ENCODE measurements at places on chromosomes 7 and 10.

DNA sequence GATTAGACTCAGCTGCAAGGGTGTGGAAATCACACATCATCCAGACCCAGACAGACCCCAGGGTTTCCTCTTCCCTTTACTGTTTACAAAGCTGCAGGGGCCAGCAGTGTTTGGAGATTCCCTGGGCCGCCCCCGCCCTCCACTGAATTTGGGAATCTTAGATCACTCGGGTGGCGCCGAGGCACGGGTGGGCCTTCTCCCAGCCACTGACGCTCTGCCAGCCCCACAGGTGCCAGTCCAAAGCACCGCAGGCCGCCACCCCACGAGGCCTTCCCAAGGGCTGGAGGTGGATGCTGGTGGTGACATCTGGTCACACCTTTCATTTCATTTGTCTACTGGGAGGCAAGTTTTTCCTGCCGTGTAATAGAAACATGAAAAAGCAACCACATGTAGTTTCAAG lies 439.4 kb upstream of the FOXK1 start:
- DNase-seq, result no peak

GRCh38 chr10:54009672-54010071 lies 791.4 kb downstream of the PCDH15 start:
- DNase-seq, result no peak

GRCh38 chr10:25492040-25492439 lies 317.2 kb downstream of the GPR158 start:
- DNase-seq, result no peak

DNA sequence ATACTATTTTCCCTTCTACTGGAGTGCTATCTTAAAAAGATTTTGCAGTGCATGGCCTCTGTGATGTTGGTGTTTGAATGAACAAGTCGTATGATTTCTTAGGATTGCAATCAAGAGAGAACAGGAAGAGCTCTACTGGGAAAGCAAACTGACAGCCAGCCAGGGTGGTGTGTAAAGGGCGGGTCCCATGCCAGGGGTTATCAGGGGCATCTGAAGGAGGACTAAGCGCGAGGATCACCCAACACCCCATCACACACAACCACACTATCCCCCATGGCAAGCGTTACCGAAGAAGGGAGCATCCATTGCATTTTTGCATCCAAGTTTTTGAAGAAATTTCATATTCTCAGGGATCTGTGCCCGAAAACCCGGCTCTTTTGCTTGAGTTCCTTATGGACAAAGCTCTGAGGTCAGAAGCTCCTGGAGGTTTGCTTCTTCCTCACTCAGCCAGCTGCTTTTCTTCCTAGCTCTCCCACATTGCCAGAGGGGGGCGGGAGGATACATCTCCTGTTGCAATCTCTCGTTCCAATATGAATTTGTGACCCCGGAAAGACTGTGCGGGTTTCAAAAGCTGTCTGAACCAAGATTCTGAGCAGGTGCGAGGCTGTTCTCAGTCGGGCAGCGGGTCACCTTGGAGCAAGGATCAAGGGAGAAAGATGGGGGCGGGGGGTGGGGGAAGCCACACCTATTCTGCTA lies 5.2 kb downstream of the NEUROD6 start:
- no peak for DNase-seq

DNA sequence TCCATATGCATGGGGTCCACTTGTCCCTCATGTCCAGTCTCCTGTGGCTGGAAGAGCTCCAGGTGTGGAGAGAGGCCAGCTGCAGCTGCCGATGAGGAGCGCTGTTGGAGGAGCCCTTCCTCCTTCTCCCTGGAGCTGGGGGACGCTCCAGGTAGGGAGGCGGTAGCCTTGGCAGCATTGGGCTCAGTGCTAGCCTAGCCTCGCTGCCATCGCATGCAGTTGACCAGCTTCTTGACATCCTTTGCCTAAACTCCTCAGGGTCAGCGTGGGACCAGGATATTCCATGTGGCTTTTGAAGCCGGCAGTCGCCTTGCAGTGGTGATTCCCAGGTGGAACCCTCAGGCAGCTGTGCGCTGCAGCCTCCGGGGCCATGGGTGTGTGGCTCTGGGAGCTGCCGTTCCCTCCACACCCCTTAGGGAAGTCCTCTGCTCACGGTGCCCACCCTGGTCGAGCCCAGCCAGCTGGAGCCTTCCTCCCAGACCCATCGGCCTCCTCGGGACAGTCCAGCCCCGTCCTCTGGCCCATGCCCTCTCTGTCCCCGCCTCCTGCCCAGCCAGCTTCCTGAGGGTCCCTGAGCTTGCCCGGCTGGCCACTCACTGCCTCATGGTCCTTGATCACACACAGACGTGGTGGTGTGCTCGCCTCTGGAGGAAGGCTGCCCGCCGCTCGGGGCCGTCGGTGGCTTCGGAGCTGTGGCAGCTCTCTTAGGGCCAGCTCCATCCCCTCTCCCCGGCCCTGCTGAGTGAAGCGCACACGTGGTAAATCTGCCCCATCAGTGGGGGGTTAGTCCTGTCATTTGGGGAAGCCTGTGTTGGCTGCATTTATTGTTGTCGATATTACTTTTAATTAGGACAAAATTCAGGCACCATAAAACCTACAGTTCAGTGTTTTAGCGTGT lies 21.2 kb downstream of the INPP5A start:
- DNase-seq, result no peak

DNA sequence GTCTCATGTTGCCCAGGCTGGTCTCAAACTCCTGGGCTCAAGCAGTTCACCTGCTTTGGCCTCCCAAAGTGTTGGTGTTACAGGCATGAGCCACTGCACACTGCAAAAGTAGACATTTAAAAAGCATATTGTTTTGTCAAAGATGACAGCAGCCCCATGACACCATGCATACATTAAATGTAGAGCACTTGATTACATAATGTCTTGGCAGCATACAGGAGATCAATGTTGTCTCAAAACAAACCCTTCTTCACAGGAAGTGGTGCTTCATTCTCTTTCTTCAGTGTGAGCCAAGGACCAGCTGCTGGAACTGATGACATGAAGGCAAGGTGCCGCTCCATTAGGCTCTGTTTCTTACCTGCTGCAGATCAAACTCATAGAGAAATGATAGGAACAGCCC lies 218.4 kb downstream of the KLF6 start:
- DNase-seq, result no peak

DNA sequence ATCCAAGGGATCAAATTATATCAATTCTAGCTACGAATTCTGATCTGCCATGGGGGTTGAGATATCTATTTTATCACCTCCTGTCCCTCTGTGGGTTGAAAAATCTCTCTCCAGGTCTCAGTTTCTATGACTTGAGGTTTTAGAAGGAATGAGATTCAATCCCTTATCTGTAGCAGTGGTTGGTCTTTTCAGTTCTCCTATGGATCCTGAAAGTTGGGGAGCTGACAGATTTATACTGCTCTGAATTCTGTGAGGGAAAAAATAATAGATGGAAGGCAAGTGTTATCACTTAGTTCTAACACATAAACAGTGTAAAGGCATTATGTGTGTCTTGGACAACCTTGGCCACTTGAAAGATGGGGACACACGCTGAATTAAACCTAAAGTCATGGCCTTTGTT lies 15.8 kb upstream of the FBXW4 start:
- no peak for DNase-seq

DNA sequence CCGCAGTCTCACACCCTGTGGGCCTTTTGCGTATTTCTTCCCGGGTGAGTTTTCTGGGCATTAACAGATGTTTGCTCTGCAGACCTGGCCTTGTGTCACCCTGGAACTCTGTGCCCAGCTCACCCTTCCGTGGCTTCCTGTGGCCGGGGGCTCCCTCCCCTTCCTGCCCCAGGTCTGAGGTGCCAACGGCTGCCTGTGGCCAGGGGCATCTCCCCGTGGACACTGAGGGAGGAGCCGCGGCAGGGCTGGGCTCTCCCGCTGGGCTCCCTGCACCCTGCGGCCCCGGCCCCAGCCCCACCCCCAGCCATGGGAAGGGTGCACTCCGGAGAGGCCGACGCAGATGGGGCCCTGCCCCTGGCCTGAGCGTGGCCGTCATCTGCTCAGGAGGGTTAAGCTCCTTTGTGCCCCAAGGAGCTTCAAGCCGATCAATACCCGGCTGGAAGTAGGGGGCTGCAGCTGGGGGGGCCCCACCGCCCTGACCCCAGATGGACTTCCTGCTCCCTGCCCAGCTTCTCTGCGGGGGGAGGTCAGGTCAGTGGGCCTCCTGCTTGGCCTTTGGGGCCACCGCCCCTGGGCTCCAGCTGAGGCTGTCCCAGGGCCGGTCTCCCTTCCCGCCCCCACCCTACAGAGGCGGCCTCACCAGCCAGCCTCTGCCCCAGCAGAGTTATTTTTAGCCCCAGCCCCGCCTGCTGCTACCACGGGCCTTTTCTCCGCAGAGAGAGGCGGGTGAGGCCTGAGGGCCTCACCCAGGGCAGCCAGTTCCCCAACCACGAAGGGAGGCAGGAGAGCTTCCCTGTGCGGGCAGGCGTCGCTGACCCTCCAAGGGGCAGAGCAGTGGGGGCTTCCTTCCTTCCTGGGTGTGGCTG lies 24.2 kb downstream of the PWWP2B start:
- peak; percentile 32 for DNase-seq

GRCh38 chr7:85125651-85126131 lies 61.2 kb downstream of the SEMA3D start:
- no peak for DNase-seq

- DNase-seq, result no peak
These were observed 14.6 kb downstream of the VOPP1 start for GRCh38 chr7:55557666-55558188.

- DNase-seq, result peak; percentile 88
These were observed 25.5 kb upstream of the CAPZA2 start for GRCh38 chr7:116836911-116837310.

DNA sequence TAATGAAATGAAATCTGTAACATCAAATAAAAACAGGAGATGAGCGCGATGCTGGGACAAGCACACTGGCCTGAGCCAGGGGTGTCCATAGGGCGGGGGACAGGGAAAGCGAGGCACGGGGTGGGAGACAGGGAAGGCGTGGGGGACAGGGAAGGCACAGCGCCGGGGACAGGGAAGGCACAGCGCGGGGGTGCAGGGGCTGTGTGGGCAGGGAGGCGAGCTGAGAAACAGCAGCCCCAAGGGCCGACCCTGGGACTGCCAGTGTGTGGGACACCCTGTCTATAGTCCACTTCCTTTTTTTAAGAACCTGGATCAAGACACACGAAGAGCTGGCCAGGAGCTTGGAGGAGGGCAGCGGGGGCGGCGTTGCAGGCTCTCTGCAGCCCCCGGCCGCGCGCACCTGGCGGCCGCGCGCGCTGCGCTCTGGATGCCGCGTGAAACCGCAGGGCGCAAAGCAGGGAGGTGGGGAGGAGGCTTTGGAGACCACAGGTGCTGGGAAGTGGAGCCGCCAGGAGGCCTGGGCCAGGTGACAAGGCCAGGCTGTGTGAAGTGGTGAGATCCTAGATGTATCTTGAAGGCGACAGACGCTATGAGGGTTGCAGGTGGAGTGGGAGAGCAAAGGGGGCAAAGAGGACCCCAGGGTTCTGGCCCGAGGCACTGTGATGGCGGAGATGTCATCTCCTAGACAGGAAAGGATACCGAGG lies 157.7 kb downstream of the COBL start:
- no peak for DNase-seq

DNA sequence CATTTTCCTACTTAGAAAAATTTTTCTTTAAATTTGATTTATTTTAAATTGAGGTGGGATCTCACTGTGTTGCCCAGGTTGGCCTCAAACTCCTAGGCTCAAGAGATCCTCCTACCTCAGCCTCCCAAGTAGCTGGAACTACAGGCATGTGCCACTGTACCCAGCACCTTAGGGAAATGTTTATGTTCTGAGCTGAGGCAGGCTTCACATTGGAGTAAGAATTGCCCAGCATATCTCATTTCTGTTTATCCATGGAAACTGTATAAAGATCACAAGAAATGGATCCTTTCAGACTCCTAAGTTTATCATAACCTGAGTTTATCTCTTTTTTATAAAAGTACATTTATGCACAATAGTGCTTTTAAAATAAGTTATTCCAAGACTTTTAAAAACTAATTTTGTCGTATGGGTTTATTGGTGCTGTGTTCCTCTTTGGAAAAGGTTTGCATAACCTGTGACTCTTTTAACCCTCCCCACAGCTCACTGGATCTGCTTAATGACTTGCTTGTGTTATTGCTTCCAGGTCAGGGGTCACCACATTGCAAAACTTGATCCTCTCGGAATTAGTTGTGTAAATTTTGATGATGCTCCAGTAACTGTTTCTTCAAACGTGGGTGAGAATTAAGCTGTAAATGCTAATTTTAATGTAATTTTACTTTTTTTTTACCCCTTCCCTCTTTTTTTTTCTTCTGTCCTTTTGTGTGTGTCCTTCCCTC lies 40.7 kb downstream of the OGDH start:
- no peak for DNase-seq

DNA sequence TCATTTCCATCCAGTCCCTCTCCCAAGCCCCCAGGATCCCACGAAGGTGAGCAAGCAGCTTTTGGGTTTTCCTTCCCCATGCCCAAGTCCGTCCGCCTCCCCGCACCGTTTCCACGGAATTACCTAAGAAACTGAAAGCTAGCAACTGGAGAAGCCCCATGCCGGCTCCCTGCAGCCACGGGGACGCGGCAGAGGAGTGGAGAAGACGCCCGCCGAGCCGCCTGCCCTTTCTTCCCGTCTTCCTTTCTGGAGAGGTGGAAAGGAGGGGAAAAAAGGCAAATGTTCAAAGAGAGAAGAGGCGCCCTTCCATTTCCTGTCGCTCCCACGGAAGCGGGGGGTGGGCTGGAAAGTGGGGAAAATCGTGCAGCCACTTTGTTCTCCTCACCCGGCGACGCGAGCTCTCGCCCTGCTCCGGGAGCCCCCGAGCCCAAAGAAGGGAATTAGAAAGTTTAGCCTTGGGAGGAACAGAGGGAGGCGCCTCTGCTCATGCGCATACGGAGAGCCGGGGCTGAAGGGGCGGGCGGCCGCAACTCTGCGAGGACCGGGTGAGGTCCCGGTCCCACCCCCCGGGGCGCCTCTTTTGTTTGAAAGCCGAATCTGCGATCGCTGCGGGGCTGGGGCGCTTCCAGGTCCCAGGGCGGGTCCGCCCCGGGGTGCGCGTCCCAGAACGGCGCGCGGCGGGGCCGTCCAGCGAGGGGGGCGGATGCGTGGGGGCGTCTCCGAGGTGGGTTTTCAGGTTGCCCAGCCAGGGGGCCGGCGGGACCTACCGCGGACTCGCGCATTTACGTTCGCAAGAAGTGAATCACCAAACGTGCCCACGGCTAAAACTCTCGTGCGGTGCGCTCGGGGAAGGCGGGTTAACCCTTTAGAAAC lies at the start of gene LAMB1:
LAMB1 (minus strand) TSS at position 436 of the 873 bp plus-strand sequence; CDS start at position 160, 276 bp downstream.
- DNase-seq, result peak; percentile 83

DNA sequence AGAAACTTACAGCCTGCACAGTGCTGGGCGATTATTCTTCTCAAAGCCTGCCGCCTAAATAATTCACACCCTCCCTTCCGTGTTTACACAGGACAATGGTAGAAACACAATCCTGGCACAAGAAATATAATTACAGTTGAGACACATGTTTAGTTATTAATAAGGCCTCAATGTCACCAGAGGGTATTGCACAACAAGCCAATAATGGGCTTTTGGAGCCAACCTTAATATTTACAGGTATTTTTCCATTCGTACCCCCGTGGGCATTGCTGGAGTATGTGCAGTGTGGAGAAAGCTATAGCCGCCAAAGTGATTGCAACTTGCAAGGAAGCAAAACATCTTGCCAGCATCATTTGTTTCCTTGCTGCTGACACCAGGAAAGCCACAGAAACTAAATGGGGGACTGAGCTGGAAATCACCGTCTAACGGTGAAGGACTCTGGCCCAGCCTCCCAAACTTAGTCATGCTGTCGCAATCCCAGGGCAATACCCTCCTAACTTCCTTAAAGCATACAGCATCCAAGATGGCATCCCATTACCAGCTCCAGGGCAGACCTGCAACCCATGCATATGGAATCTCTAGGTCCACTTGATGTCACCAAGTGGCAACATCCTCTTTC lies 8.6 kb downstream of the CALN1 start:
- no peak for DNase-seq
